ENCODE measurements at places on chromosomes 3 and 15.

GRCh38 chr3:134030379-134031347, 938 bp upstream of the SLCO2A1 start:
- no peak for DNase-seq

DNA sequence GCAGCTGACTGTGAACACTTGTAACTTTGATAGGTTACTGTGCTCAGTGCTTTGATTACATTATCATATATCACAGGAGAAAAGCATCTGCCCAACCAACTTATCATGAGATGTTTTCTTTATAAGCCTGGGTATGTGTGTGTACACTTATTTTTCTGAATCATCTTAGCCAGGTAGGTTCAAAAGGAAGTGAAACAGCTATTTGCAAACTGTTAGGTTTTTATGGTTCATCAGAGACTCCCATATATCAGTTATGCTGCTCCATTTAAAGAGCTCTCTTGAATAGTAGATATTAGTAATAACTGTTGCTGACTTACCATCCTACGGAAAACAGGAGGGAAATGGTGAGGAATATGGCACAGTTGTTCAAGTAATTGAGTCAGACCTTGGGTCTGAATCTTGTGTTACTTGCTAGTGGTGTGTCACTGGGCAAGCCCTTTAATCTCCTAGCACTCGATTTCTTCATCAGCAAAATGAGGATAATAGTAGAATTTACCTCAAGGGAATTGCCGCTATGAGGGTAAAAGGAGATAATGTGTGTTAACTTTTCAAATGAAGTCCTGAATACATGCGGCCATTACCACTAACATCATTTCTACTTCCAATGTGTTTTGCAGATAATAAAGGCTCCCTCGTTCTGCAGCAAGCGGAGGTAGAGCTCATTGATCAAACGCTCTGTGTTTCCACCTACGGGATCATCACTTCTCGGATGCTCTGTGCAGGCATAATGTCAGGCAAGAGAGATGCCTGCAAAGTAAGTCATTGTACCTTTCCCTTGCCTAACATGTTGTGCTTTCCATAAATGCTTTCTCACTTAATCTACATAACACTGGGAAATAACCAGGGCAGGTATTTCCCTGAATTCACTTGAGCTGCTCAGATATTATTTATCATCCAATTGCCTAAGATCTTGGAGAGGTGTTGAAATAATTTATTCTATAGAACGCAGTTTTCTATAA, 7.8 kb upstream of the C3orf52 start:
- no peak for DNase-seq

DNA sequence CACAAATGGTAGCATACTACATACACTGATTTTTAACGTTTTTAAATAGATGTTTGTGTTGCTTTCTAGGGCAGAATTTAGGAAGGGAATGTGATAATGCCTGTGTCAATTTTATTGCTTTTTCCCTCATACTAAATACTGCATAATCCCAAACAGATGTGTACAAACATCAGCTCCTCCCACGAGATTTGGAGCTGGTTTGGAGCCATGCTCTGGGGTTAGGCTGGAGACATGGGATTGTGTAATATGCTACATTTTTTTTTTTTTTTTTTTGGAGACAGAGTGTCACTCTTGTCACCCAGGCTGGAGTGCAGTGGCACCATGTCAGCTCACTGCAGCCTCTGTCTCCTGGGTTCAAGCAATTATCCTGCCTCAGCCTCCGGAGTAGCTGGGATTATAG, 80.1 kb downstream of the EBLN2 start:
- no peak for DNase-seq

- no peak for DNase-seq
These were observed 42.4 kb downstream of the CNTN6 start for GRCh38 chr3:1135194-1135593.

DNA sequence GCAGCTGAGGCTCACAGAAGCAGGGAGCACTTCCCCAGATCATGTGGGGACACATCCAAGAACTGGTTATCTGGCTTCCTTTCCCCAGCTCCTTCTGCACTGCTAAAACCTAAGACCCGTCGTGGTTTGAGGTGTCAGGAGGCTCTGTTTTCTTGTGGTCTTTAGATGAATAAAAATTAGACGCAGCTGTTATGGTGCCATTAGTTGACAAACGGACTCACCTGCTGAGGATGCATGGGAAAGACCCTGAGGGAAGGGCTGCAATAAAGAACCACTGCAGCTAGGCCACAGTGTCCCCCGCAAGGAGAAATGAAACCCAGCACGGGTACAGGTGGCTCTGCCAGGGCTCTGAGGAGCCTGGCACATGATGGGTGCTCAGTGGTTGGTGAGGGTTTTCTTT, 99.4 kb downstream of the IQSEC1 start:
- no peak for DNase-seq

DNA sequence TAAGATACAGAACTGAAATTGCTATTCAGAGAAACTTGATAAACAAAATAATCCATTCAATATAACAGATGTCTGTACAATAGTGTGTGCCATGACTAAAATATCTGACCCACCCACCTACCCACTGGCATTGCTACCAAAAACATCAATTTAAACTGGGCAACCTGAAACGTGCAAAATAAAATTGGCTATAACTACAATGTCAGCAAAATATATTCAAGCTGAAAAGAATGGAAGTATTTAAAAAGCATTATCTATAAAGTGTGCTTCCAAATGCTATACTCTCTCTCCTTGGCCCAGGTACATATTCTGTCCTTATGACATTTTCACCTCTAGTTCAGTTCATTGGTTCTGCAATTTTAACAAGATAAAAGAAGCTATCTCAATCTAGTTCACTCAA, 379.6 kb upstream of the ATP11B start:
- no peak for DNase-seq

DNA sequence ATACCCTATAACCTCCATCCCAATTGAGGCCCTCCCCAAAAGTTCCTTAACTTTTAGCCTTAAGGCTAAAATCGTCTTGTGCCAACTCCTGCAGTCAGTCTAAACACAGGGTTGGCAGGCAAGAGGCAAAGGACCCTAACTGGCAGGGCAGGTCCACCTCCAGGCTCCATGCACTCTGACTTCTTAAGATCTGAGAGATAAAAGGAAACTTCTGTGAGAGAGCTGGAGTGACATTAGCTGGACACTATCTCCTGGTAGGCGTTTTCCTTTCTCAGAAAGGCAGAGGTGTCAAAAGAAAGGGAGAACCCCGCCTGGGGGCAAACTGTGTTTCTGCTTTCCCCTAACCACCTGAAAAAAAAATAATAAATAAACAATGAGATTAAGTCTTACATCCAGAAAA, 3.6 kb downstream of the CHSY1 start:
- DNase-seq = no peak

GRCh38 chr3:48695393-48695753, 9.7 kb upstream of the NCKIPSD start:
- no peak for DNase-seq

DNA sequence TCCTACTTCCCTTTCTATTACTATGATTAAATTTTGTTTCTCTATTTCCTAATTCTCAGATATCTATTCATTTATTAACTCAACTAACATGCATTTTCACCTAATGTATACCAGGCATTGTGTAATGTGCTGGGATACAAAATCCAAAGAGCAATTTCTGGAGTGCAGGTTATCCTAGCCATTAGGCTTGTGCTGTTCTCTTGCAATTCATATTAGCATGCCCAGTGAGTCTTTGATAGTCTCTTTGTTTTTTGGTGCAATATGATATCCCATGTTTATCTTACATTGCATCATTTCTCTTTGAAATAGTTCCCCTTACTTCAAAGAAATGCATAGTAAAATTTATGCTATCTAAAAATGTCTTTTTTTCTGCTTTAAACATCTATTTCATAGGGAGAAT, 13.9 kb upstream of the DPPA4 start:
- DNase-seq = no peak

DNA sequence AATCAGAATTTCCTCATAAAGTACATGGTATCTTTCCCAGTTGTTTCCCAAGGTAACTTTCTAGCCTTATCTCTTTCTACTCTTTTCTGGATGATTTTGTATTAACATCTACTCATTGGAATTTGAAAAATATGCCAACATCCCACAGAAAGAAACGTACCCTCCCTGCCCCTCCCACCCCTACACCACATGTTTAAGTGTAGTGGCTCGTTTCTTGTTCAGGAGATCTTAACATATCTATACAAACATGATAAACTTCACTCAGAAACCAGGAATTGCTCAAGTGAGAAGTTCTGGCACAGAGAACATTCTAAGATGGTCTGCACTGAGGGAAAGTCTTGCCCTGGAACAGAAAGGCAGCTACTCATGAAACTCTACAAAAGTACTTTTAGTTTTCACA, 404.7 kb downstream of the SOX2 start:
- DNase-seq = no peak

DNA sequence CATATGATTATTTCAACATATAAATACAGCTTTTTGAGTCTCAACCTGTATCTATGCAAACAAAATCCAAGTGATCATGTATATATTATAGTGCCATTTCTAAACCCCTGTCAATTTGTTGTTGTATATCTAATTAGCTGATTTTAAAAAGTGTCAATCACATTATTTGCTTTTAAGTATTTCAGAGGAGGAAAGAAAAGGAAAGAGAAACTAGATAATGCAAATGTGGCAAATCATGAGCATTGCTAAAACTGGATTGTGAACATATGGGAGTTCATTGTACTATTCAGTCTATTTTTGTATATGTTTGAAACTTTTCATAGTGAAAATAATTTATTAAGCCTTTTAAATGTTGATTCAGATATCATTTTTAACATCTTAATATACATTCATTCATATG, 190.7 kb downstream of the ZIC4 start:
- DNase-seq = no peak

DNA sequence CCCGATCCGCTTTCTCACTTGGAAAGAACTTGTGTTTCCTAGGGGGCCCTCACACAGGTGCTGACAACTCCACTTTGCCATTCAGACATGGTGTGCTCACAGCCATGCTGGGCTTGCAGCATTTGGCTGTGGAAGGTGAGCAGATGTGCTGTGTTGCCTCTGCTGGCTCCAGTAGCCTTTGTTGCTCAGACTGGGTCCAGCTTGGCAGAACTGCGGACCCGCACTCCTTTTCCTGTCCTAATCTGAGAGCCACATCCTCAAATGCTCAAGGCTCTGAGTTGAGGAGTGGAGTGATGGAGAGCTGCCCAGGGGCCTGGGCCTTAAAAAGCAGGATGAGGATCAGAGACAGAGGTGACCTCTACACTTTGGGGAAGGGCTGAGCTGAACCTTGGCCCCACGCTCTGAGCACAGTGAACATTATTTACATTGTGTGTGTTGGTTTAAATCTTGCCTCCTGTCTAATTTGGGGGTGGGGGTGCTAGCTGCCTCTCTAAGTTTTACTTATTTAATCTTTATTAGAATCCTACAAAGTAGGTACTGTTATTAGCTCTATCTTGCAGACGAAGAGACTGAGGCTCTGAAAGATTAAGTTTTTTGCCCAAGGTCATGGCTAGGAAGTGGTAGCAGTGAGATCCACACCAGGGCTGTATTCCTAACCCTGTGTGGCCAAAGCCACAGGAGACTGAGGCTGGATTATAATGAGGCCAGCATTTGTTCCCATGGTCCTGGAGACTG, 17.2 kb downstream of the ACOX2 start:
- DNase-seq = no peak

DNA sequence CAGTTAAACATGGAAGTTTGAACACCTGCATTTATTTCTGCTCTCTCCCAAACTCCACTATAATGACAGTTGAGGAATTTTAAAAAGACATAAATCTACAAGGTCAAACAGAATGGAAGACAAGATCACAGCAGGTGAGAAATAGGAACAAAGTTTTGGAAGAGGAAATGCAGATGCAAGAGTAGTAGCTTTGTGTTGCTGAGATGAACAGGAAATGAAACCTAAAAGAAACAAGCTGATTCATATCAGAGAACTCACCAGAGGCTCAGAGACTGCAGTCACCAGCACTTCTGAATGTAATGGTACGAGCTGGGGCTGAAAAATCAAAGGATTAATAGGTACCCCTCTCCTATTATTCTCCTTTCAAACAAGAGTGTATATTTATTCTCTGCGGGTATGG, 459.9 kb downstream of the RAP2B start:
- no peak for DNase-seq

DNA sequence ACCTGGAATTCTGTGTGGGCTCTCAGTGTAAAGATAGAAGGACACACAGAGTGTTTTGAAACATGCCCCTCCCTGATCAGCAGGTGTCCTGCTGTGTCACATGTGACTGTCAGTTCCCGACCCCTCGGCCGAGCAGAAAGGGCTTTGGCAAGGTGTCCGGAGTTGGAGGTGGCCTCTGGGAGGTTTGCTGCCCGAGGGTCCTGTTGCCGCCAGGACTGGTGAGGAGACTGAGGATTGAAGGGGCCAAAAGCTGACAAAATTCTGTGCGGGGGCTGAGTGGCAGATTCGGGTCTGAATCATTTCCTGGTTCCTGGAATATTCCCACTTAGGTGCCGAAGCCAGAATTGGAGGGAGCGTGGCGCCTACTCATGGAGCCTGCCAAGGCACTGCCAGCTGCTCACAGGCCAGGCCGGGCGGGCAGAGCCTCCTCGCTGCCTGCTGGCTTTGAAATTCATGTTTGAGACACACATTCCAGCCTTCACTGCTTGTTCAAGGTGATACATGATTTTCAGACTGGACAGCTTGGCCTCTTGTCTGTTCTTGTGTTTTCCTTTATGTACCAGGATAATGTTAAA, 83.8 kb downstream of the APBA2 start:
- no peak for DNase-seq

- no peak for DNase-seq
These were observed 34.0 kb upstream of the RPP14 start for GRCh38 chr3:58271901-58272501.

GRCh38 chr3:152269831-152270734, 1.4 kb downstream of the MBNL1 start:
- no peak for DNase-seq

DNA sequence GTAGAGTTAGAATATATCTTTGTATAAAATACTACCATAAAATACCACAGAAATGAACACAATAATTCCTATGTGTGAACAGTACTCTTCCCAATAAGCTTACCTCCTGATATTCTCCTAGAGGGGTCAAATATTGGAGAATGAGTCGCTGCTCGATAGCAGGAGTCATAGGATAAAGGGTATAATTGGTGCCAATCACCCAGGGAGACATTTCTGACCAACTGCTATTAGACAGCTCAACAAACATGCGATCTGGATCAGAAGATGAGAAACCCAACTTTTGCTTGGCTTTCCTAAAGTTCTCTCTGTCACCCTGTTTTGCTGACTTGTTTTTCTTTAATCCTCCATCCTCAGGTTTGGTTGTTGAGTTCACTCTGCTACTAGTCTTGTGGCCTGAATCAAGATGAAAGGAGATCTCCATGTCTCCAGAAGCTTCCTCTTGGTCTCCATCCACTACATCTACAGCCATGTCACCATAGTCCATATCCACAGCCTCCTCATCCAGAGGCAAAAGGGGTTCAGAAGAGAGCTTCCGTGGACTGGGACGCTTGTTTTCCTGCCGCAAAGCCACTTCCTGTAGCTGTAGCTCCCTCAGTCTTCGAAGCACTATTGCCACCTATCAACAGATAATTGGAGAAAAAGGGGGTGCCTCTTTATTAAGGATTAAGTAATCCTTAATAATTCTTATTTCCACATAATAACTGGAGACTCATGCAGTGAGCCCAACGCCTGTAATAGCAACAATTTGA, 50.4 kb downstream of the RBM15B start:
- no peak for DNase-seq

DNA sequence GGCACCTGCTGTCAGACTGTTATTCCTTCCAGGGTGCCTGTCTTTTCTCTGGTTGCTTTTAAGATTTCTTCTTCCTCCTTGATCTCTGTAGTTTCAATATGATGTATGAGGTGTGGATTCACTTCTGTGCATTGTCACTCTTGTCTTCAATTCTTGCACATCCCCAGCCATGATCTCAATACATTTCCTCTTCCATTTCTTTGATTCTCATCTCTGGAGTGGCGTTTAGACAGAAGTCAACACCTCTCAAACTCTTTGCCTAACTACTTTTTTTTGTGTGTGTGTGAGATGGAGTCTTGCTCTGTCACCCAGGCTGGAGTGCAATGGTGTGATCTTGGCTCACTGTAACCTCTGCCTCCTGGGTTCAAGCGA, 224.4 kb upstream of the LYSMD4 start:
- no peak for DNase-seq

Measured in activated CD4-positive, CD25-positive, alpha-beta regulatory T cell treated with anti-CD3 and anti-CD28 coated beads, Interleukin-2, amount 50 U/mL, for 16 hours (primary cell).